ENCODE measurements at places on chromosomes 11 and 22.

DNA sequence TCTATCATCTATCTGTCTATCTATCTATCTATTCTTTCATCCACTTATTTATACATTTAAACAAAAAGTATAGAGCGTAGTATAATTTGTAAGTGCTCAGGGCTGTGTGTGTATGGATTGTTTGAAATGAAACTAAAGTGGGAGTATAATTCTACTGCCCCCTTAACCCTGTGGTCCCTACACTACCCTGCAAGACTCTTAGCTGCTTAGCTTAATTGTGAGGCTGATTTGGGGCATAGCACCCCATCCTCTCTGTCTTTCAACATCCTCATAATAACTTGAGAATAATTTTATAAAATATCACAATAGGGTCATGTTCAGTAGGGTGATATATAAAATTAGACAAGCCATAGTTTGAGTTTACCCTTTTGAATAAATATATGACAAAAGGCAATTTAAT is 11.6 kb downstream of the OR51B4 start:
- no peak for ATAC-seq

GRCh38 chr11:117861151-117862018 is 15.1 kb downstream of the FXYD6 start:
- ATAC-seq: peak; percentile 59

- no peak for ATAC-seq
Observed at GRCh38 chr11:133920109-133920990, 36.4 kb downstream of the IGSF9B start.

DNA sequence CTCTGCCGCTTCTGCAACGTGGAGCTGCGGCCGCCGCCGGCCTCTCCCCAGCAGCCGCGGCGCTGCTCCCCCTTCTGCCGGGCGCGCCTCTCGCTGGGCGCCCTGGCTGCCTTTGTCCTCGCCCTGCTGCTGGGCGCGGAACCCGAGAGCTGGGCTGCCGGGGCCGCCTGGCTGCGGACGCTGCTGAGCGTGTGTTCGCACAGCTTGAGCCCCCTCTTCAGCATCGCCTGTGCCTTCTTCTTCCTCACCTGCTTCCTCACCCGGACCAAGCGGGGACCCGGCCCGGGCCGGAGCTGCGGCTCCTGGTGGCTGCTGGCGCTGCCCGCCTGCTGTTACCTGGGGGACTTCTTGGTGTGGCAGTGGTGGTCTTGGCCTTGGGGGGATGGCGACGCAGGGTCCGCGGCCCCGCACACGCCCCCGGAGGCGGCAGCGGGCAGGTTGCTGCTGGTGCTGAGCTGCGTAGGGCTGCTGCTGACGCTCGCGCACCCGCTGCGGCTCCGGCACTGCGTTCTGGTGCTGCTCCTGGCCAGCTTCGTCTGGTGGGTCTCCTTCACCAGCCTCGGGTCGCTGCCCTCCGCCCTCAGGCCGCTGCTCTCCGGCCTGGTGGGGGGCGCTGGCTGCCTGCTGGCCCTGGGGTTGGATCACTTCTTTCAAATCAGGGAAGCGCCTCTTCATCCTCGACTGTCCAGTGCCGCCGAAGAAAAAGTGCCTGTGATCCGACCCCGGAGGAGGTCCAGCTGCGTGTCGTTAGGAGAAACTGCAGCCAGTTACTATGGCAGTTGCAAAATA is 816 bp downstream of the PDE3B start:
- peak; percentile 83 for ATAC-seq

DNA sequence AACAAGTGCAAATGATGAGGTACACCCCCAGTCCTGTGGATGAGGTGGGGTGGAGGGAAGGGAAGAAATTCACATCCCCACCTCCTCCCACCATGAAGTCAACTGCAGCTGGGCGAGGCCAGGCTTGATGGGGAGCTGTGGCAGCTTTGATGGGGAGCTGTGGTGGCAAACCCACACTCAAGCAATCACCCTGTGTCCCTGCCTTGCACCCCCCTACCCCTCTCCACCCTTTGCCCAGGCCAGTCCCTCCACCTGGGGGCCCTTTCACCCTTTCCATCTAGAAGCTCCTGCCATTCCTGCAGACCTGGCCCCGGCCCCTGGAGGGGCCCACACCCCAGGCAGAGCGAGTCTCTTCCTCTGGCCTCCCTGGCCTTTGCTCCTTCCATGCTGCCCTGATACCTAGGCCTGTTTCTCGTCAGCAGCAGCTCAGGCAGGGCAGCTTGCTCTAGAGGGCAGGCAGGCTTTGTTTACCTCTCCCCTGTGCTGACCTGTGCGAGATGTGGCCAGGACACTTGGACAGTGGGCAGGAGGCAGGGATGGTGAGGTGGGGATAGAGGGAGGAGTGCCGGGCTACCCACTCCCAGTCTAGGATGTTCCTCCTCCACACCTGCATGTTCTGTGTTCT is 4.5 kb upstream of the FGF3 start:
- ATAC-seq: no peak

DNA sequence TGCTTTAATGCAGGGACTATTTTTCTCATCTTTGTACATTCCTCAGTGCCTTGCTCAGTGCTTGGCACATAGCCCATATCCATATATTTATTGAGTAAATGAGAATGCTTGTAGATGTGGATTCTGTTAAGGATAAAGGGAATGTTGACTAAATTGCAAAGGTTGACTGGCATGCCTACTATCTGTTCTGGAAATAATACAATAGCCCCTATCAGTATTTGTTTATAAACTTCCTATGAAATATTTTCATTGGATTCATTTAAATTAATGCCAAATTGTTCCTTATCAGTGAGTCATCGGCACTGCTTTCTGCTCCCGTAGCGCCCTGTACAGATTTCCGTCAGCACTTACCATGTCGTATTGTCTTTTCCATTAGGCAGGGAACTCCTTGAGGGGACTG is 8.0 kb downstream of the RNF121 start:
- peak; percentile 76 for ATAC-seq

DNA sequence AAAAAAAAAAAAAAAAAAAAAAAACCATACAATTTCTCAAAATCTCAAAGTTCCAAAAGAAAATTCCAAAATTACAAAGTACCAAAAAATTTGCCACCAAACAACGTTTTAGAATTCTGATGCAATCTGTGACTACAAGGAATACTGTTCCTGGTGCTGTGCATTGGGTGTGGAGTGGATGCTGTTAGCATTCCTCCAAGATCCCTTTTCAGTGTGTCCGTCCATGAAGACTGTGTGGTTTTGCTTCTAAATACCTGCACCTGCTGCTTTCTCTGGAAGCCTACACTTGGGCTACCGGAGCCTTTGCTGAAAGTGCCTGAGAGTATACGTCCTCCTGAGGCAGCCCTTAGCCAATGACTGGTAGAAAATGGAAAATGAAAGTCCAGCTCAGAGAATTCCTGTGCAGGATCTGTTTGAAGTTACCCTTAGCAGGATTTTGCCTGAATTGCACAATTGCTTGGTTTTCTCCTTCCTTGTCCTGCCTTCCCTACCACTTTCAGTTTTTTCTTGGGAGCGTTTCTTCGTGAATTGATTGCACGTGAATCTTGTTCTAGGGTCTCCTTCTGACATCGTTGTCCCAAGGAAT is 140.8 kb downstream of the TRPC6 start:
- ATAC-seq: peak; percentile 49

- ATAC-seq: peak; percentile 35
Observed at GRCh38 chr11:74749127-74749964, 697 bp downstream of the RNF169 start.

GRCh38 chr22:31629741-31630184 is 32.3 kb downstream of the PISD start:
- no peak for ATAC-seq

DNA sequence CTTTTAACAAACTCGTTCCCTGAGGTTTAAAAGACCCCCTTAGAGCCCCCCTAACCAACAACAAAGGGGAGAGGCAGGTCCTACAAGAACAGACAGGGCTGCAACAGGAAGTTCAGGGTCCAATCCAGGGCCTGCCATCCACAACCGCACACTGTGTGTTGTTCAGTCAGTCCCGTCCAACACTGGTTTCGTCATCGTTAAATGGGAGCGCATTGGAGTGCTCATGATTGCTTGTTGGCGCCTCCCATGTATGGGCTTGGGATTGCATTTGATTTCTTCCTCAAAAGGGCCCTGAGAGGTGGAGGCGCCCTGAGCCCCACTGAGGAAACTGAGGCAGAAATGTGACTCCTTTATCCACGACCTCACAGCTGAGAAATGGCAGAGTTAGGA is 174.1 kb downstream of the MN1 start:
- ATAC-seq: no peak

- peak; percentile 27 for ATAC-seq
Observed at GRCh38 chr11:13668957-13669521, 571 bp downstream of the FAR1 start.

DNA sequence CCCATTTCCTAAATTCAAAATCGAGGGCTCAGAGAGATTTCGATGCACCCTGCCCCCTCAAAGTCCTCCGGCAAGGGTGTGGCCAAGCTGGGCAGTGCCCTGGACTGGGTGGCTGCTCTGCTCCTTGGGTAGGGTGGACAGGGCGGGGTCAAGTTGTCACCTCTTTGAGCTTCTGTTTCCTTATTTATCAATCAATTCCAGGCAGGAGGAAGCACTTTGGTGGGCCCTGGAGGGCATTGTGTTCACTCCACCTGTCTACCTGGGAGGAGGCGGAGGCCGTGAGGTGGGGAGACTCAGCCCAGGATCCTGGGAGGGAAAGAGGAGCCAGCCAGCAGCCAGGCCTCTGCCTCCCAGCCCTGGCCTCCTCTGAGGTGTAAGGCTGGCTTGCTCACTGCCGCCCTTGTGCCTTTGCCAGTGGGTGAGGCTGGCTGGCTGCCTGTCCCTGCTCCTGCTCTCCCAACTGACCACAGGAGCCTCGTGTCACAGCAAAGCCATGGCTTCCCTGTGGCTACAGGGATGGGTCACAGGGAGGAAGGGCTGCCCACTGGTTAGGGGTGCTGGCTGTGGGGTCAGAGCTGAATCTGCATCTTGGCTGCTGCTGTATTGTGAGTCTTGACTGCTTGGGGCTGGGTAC is 25.5 kb upstream of the SHISAL1 start:
- no peak for ATAC-seq

DNA sequence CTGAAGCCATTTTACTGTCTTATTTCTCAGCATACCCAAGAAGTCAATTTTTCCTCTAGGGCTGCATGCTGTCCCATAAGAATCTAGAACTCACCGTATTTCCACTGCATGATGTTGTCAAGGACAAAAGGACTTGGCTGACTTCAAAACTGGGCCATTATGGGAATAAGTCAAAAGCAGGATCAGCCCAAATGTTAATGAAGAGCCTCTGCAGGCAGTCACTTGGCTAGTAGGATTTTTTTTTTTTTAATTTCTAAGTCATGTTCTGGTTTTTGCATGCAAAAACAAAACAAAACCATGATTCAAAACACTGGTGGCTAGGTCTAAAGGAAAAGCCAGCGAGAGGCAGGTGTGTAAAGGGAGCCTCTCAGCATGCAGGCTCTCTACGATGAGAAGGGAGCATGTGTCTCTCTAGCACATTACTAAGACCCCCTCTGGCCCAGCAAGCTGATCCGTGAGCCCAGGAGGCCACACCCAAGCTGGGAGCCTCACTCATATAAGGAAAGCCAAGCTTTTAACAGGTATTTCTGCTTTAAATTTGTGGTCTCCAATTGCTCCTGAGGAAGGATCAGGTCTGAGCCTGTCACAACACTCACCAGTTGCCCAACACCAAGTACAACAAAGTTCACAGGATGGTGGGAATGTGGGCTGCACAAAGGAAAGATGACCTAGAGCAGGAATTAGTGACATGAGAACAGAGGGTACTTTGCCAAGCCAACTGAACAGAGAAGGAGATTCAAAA is 21.4 kb upstream of the STK33 start:
- ATAC-seq: no peak

DNA sequence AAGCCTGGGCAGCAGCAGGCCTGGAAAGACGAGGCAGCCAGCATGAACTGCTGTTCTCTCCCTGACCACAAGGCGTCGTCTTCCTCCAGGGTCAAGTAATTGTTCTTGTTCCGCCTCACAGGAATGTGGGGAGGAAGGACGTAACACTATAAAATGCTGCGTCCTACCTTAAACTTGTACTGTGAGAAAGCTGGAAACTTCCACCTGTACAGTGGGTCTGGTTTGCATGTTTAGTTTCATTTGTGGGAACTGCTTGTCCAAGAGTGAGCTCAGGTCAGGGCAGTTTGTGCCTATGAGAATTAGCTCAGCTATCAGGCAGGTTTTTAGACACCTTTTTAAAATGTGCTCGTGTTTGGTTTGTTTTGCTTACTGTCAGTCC is 55.2 kb downstream of the PANX1 start:
- ATAC-seq: peak; percentile 72

DNA sequence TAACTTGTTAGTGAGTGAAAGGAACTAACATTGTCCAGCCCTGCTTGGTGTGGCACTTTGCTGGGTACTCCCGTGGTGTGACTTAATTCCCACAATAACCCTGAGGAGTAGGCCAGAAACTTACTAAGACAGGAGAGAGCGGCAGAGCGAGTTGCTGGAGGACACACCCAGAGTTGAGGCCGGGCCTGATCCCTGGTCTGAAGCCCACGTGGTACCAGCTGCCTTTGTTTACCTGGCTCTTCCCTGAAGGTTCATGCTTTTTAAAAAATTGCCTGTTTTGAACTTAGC is 594 bp downstream of the MPST start:
- ATAC-seq: peak; percentile 61

DNA sequence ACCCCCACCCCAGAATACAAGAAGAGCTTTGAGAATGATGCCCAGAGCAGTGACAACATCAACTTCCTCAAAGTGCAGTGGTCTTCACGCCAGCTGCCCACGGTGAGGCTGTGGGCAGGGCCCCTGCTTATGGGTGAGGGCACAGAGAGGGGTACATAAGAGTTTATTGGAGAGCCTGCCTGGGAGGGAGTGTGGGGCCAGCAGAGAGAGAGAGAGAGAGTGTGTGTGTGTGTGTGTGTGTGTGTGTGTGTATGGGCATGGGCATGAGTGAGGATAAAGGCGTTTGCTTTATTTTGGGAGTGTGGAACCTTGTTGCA is 9.5 kb downstream of the PHOX2A start:
- no peak for ATAC-seq

All from SK-N-SH treated with all-trans-retinoic acid at 6 μM for 48 hours (cell line).